ENCODE measurements at places on chromosomes 1 and 21.
A peak's percentile ranks its signal among the peaks of the same experiment; 100 is the strongest.

DNA sequence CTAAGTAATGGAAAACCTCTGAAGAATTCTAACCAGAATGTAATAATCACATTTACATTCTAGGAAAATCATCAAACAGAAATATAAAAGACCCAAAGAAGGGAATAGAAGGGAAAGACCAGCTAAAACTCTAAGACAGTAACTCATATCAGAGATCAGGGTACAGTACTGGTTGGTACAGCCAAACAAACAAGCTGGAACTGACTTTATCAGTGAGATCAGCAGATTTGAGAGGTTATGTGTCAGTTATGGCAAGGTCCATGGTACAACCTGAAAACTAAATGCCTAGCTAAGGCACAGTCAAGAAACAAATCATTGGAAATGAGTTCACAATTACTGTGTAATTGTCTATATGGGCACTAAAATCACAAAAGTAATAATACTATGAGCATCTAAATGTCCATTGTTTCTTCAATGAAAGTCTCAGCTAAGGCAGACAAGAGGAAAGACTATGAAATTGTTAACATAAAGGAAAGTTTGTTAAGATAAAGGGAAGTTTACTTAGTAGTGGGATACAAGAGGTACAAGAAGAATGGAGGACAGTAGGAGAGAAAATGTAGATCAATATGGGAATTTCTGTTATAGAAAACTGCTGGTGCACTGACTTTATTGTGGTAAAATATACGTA is 75.8 kb downstream of the TRIM33 start:
- no peak for DNase-seq

DNA sequence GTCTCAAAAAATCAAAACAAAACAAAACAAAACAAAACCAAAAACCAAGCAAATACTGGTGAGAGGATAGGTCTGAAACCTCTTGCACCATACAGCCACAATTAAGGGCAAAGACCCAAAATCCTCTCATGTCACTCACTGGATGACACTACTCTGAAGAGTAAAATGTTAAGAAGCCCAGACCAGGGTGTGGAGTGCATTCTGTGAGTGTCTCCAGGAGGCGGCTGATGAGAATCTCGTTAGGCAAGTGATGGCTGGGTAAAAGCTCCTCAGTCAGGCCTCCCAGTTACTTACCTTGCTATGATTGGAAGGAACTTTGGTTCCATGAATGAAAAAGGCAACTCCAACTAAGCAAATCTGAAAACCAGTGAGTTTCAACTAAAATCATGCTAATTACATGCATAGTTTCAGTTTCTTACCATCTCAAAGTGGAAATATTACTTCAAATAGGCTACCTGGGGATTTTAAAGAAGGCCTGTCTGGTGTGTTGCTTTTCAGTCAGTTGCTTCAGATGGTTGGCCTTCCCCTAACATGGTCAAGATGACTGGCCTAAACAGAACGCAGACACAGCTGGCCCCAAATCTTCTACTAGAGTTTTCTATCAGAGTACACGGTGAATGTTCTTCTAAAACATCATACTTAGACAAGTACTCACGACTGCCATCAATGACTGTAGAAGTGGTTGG is 95.1 kb downstream of the KIAA0319L start:
- DNase-seq: no peak

- DNase-seq: no peak
Measured at GRCh38 chr1:29620631-29621030, 384.3 kb downstream of the PTPRU start.

DNA sequence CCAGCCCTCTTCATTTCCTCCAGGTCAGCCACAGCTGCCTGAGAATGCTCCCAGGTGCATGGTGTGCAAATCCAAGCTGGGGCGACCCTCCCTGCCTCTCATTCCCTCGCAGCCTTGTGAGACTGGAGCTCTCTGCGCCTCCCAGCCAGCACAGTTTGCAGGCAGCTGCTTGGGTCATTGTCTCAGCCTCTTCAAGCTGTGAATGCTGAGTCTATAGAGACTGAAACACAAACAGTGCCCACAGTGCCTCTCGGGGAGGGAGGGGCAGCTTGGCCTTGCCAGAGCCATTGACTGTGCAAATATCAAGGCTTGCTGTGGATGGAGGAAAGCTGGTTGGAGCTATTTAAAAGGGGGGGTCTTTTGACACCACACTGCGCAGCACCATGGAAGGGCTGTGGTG is 10.6 kb downstream of the PLXNA2 start:
- peak; percentile 95 for DNase-seq

- DNase-seq: no peak
Measured at GRCh38 chr1:20730690-20731056, 1.8 kb downstream of the SH2D5 start.

DNA sequence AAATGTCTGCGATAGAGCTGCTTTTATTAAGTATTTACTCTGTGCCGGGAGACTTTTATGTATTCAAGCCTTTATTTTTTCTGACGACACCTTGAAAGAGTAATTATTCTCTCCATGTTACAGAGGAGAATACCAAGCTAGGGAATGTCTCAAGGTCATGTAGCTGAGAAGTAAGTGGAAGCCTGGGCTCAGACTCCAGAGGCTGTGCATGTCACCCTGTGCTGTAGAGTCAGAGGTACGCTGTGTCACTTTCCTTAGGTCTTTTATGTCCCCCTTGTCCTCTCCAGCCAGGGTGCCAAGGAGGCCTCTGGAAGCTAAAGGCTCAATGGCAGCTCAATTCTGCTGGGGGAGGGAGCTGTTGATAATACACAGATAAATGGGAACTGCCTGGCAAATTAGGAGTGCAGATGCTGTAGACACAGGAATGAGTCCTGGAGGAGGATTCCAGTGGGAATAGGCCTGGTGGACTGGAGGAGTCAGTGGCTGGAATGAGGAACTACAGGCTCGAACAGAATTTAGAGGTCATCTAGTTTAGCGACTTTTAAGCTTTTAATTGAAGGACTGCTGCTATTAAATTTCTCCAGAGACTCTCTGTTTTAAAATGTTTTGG is 9.3 kb upstream of the IL19 start:
- no peak for DNase-seq

- no peak for DNase-seq
Measured at GRCh38 chr21:19237608-19238007, 834.0 kb upstream of the TMPRSS15 start.

DNA sequence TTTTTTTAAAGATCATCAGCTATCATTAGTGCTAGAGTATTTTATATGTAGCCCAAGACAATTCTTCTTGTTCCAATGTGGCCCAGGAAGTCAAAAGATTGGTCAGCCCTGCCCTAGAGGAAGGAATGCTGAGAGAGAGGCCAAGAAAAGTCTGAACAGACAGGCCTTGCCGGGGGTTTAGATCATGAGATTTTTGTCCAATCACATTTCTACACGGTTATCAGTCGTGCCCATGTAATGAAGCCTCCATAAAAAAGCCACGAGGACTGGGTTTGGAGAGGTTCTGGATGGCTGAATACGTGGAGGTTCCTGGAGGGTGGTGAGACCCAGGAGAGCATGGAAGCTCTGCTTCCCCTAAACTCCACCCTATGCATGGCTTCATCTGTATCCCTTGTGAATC is 24.3 kb upstream of the ENO1 start:
- DNase-seq: no peak

GRCh38 chr1:231571904-231572303 is 43.4 kb downstream of the TSNAX start:
- DNase-seq: no peak

GRCh38 chr1:4076346-4076745 is 176.3 kb upstream of the C1orf174 start:
- DNase-seq: no peak

DNA sequence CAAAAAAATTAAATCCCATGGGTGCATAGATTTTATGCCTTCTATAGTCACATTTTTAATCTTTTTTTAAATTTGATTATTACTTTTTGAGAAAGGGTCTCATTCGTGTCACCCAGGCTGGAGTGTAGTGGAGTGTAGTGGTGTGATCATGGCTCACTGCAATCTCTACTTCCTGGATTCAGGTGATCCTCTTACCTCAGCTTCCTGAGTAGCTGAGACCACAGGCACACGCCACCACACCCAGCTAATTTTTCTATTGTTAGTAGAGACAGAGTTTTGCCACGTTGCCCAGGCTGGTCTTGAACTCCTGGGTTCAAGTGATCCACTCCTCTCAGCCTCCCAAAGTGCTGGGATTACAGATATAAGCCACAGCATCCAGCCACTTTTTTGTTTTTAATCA is 10.4 kb downstream of the CBR3 start:
- DNase-seq: no peak

GRCh38 chr21:46489800-46490199 is 31.1 kb downstream of the DIP2A start:
- no peak for DNase-seq

GRCh38 chr1:209675565-209676154 is 448 bp downstream of the G0S2 start:
- no peak for DNase-seq

GRCh38 chr1:151638812-151639211 is 27.0 kb downstream of the SNX27 start:
- no peak for DNase-seq

GRCh38 chr1:19112891-19113696 is 97.0 kb downstream of the UBR4 start:
- DNase-seq: no peak

DNA sequence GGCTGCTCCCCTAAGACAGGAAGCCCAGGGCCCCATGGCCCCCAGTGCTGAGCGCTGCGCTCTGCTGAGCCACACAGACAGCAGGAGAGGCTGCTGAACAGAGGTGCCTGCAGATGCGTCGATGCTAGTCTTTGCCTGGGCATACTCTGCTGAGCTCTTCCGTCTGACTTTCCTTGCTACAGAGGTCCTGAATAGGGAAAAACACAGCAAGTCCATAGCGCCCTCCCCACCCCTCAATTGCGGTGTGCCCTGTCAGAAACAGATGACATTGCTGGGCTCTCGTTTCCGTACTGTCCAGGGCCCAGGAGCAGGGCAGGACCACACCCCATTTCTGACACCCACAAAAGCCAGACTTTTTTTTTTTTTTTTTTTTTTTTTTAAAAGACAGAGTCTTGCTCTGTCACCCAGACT is 252.5 kb downstream of the SDCCAG8 start:
- DNase-seq: no peak

DNA sequence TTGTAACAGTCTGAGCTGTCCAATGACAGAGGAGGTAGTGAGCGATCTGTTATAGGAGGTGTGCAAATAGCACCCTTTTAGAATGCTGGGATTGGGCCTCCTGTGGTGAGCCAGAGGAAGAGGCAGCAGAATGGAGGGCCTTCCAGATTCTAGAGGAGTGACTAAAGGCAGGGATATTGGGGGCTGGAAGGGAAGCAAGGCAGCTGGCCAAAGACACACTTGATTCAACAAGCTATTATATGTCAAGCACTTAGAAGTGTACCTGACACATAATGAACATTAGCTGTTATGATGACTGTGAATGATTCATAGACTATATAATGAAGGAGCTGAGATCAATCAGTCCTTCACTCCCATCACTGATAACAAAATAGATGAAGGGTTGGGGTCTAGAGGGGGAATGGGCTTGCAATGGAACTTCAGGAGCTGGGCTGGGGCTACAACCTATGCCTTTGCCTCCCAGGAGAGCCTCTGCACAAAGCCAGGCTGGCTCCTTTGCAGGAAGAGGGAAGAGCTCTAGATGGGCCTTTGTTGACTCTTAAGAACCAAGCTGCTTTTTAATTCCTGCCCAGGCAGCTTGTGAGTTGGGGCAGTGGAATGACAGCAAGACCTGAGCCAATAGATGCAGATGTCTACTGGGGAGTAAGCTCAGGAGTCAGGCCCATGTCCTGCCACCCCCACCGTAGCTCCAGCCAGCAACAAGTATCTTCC is 2.3 kb upstream of the MKNK1 start:
- DNase-seq: no peak

DNA sequence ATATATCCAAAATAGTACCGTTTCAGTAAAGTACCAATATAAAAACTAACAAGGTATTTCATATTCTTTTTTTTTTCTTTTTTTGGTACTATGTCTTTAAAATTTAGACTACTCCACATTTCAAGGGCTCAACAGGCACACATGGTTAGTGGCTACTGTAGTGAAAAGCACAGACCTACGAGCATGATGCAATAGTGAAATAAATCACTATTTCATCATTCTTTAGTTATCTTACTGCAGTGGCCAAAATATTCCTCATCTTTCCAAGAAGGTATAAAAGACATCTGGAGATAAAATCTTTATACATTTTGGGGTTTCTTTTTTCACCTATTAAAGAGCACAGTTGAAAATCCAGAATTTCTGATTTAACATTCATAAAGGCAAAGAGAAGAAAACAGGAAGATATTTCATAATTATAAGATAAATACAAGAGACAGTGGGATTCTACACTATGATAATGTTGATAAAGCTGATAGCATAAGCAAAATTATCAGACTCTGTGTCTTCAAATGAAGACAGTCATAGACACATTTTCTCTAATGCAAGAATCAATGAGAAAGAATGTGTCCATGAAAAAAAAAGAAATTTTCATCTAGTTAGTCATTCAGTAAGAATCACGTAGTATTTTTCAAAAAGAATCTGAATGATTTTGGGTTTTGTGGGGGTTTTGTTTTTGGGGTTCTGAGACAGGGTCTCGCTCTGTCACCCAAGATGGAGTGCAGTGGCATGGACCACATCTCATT is 41.9 kb downstream of the CEP170 start:
- DNase-seq: no peak

GRCh38 chr1:116529199-116529631 is 41.6 kb downstream of the CD58 start:
- DNase-seq: no peak

GRCh38 chr1:4019606-4020331 is 119.7 kb upstream of the C1orf174 start:
- DNase-seq: no peak

GRCh38 chr1:195766709-195767108 is 841.5 kb downstream of the KCNT2 start:
- no peak for DNase-seq

DNA sequence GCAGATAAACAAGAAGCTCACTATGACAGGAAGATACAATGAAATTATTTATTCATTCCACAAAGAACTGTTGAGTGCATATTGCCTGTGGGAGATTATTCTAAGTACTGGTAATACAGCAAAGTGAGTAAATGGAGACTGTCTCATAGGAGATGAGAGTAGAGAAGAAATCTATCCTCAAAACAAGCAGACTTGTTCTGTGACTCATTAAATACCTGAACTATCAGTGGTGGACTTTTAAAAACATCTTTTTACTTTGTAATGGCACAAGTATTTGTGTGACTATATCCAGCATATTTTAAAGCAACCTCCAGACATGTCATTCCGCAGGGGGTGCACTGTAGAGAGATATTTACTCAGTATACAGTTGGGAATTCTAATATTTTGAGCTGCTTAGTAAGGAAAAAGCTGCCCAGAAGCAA is 259.2 kb downstream of the FMN2 start:
- no peak for DNase-seq

DNA sequence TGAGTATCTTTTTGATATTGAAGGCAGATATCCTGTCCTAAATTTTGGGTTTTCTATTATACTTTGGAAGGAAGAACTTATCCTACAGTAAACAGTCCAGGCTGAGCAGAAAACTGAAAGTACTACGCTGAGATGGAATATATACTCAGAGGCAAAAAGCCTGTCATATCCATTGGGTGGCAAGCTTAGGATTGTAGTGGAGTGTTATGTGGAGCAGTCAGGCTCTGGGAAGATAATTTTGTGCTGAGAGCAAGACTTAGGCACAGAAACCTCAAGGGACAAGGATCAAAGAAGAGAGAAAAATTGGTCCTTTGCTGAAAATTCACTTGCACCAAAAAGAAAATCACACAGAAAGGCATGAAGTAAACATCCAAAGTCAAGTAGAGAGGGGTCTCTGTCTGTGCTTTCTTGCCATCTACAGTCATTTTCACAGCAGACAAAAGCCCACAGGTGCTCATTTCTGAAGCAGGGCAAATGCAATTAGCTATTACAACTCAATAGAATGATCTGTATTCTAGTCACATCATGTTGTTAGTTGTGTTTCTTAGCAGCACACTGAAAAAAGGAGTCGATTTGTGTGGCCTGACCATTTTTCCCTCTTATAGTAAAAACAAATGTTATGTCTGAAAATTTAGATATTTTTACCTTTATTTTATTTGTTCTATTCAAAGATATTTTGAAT is 38.5 kb downstream of the CRB1 start:
- no peak for DNase-seq
